Body of pancreas (tissue), 4 donors: ENCODE measurements at places on chromosomes 1 and 21. TPM values are rescaled to one million over a fixed set of nuclear protein-coding genes. Genes with fewer than 3 reads are reported as not detected.

DNA sequence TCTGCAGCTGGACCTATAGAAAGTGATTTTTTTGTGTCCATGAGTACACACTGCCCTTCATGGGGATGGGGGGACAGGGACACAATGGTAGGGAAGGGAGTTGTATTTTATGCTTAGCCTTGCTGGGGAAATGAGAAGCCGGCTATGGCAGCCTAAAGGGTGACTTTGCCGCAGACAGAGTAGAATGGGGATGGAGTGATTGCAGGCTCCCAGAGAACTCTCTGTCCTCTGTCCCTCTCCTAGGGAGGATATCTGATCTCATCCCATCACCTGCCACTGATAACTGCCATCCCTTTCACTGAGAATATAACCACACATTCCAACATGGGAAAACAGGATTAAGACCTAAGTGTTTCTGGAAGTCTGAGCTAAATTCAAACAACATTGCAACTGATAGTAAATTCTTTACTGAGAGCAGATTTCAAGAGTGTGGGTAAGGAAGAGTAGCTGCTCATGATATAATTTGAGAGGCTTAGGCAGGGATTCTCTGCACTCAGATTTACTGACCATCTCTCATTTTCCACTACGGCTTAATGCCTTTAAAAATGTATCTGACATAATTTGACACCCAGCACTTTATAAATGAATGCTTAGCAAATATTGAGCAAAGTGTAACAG is 13.9 kb downstream of the SH2D1B start:
- DNase-seq: no peak

GRCh38 chr1:111512132-111512889 is 8.9 kb upstream of the ADORA3 start:
- DNase-seq: no peak

DNA sequence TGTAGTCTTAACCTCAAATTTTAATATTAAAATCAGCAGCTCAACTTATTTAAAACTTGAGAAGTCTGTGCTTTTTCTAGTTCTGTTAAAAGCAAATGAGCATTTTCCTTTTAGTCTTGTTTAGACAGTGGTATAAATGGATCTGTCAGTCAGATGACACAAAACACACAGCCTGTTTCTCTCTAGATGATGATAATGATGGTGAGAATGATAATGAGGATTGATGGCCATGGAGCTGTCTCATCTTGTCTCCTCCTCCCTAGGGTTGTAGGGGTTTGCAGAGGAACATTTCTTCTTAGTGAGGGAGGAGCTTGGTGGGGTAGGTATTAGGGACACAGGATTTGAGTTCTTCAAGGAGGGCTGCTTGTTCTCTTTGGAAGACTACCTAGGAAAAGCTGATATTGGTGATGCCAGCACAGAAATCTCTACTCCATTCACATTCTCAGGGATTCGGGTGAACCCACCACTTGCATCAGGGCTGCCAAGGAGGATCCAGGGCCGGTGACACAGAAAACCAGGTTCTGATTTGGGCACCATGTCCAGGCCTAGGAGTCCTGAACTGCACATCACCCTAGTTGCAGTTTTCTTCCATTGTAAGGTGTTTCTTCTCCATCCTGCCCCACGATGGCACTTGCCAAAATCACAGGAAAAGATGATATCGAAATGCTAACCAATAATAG is 147.6 kb downstream of the RHOU start:
- DNase-seq: no peak

CD101 gene
- 0.26 TPM for total RNA-seq

GPR25 gene
- total RNA-seq: 1.3 TPM

OLFML2B gene
- total RNA-seq: 1.6 TPM

- no peak for DNase-seq
Measured at GRCh38 chr1:164843743-164844500, 284.9 kb downstream of the PBX1 start.

DNA sequence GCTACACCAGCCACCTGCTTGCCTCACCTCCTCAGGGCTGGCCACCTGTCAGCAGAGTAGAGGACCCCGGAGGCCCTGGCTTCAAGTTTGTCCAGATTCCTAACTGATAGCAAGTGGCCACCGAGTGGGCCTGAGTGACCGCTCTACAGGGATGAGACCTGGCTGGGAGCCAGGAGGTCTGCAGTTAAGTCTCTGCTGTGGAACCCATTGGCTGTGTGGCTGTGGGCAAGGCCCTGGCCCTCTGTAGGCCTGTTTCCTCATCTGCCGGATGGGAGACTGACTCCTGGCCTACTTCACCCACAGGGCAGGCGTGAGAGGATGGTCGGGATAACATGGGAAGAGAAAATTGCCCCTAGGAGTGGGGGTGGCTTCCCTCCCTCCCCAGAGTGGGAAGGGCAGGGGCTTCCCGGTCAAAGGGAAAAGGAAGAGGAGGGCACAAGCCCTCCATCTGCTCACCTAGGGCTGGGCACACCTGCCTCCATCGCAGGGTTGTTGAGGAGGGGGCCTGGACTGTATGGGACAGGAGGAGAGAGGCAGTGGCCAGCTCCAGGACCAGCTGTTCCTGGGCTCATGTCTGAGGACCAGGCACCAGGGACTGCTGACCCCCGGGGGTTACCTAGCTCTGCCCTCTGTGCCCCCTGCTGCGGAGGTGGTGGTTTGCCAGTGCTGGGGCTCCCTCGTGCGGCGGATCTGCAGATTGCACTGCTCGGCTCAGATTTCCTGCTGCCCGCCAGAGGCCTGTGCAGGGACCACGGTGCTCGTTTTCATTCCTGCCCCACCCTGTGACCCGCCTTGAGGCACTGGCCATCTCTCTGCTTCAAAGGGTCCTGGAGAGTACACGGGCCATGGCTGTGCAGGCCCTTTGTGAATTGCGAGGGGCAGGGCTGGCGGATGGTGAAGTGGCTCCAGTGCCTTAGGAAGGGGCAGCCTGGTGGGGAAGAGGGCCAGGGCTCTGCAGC is 9.1 kb upstream of the MTFR1L start:
- peak; percentile 71 for DNase-seq

GRCh38 chr1:116403496-116404136 is 30.6 kb downstream of the ATP1A1 start:
- no peak for DNase-seq

GRCh38 chr1:36486439-36487335 is 4.0 kb upstream of the CSF3R start:
- DNase-seq: peak; percentile 87

DNA sequence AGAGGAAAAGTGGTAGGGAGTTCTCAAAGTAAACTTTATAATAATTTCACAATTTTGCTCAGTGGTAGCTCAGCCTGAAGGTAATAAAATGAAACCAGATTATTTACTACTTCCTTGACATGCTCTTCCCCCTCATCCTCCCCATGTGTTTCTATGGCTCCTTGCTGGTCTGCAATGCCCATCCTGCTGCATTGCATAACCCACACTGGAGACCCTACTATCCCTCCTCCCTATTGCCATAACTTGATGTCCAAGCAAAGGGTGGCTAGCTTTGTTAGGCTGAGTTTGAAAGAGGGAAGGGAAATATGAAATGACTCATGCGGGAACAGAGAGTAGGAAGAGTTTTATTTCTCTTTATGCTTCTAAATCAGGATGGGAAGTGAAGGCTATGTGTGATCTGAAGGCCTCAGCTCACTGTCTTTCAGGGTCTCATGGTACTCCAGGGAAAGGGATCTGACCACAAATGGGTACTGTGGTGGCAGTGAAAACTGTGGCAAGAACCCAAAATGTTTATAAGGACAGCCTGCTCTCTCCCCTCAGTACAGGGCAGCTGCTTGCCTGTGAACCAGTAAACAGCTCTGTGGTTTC is 36.4 kb upstream of the HSD17B7 start:
- DNase-seq: no peak

CTNNBIP1 gene
- total RNA-seq: 24.6 TPM

LCE1D gene
- total RNA-seq: not detected

EPHA2 gene
- 19.5 TPM for total RNA-seq

- peak; percentile 22 for DNase-seq
Measured at GRCh38 chr1:234111458-234112142, 207.1 kb downstream of the SLC35F3 start.

BARHL2 gene
- total RNA-seq: not detected

DNA sequence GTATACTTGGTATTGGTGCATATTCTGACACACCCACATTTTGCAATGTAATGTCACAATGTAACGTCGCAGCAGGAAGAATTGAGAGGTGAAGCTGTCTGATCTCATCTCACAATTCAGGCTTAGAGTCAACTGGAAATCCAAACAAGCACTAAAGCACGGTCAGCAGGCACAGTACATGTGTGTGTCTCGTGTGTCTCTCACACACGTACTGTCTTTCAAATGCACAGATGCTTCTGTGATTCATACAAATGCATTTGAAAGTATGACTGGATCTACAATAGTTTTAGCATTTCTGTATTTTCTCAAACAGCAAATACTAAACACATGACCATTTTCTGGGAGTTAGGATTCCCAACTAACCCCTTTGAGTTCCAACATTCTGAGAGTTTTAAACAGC is 26.9 kb downstream of the LBR start:
- no peak for DNase-seq

OR2T2 gene
- total RNA-seq: not detected

LCE1C gene
- not detected for total RNA-seq

DNA sequence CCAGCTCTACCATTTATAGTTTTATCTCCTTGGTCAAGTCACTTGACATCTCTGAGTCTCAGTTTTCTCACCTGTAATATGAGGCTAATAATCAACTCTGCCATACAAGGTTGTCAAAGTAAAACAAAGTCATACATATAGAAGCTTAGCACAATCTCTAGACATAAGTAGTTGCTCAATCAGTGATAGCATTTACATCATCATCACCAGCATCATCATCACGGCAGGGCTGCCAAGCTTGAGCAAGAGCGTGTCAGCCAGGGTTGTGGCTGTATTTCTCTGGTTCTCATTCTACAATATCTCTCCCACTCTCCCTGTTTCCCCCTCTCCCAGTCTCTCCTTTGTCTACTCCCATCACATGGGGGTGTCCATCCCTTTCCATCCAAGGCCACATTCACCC is 41.7 kb upstream of the COA6 start:
- no peak for DNase-seq

- DNase-seq: no peak
Measured at GRCh38 chr1:240086726-240087125, 5.0 kb upstream of the FMN2 start.

GRCh38 chr1:167262836-167263235 is 42.1 kb downstream of the POU2F1 start:
- no peak for DNase-seq

DNA sequence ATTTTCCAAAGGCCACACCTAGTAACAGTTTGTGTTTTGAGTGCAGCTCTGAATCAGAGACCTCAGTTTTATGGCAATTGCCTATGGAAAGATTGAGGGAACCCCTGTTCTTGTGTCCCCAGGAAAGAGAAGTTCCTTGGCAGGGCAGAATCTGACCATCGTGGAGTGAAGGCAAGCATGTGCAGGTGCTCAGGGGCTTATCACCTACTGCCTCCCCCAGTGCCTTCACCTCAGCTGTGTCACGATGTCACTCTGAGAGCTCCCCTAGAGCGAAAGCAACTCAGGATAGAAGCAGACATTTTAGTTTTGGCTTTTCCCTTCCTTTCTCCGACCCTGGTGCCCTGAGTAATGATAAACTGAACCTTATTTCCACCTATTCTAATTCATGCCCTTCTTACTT is 1.8 kb upstream of the SPRR1A start:
- no peak for DNase-seq

DNA sequence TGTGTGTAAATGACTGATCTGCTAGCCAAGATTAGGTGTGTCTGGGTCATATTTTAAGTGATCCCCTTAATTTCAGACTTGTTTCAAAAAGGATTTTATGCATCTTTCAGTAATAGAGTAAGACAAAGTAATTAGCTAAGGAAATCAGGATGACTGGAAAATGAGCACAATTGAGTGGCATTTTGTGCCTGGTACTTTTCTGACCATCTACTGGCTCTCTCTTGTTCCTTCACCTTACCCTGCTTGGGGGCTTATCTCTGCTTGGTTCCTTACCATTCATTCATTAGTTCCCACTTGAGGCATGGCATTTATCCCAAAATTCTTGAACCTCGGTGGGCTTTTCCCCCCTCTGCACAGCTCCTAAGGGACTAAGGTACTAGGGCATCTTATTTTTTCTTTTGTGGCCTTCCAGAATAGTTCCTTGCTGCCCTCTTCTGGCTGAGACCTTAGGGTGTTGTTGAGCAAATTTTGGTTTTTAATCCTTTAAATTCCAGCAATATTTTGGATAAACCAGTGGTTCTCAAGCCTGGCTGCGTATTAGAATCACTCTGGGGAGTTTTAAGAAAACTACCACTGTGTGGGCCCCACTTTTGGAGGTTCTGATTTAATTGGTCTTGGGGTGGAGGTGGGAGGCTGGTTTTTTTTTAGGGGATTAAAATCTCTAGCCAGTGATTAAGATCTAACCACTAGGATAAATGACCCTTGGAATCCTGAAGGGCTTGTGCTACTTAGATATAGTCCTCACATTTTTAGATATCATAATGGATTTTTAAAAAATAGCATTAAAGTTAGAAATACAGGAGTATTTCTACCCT is 50.8 kb downstream of the HS2ST1 start:
- peak; percentile 29 for DNase-seq

- DNase-seq: no peak
Measured at GRCh38 chr1:19926296-19927129, 3.1 kb upstream of the PLA2G2E start.

- no peak for DNase-seq
Measured at GRCh38 chr1:110057963-110058518, 12.4 kb downstream of the ALX3 start.

DNA sequence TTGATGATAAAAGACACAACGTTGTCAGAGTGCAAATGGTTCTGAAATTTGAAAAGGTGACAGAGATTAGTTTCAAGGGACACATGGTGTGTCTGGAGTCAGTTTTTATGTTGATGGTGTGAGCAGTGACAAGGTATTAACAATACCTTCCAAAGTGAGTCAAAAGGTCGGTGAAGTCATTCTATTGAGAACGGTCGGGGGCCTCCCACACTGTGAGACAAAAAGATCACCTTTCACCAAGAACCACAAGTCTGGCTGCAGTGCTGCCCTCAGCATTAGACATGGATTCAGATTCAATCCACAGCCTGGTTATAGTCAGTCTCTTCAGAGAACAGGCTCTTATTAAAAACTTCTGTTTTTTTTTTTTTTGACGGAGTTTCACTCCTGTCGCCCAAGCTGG is 26.5 kb downstream of the ZNF124 start:
- no peak for DNase-seq

DMBX1 gene
- total RNA-seq: not detected

DNA sequence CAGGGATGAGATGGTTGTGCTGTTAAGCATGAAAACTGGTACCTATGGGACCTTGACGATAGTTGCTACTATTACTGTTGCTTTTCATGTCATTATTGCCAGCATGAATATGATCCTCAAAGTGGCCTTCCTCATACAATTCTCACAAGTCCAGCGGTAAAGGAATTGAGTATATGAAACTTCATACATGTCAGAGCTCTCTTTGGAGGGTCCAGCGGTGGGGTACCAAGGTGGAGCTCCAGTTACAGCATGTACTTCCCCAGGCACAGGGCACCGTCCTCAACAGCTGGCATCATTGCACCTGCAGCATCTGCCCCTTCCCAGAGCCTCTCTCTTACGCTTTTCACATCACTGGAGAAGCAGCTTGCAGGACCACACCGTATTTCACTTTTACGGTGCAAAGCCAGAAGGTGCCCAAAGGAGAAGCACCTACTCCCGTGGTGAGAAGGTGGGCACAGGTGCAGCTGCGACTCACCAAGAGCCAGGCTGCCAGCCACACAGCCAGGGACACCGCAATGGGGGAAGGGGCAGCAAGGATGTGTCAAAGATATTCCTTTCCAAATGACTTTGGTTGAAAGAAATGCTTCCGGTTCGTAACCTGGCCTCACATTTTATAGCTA is 166.4 kb upstream of the IRF2BP2 start:
- DNase-seq: no peak

SLC1A7 gene
- total RNA-seq: not detected

- DNase-seq: peak; percentile 50
Measured at GRCh38 chr21:42056468-42056867, 14.6 kb upstream of the UMODL1 start.

CD1C gene
- not detected for total RNA-seq
